ENCODE measurements at places on chromosomes 2 and 18. TPM values are rescaled to one million over a fixed set of nuclear protein-coding genes. Genes with fewer than 3 reads are reported as not detected.

Gene TXNDC2
- total RNA-seq, result not detected

Gene TMEM247
- total RNA-seq, result not detected

Gene MAP2
- 9.2 TPM for total RNA-seq

Gene LTBP1
- 10.7 TPM for total RNA-seq

Gene LYPD6B
- total RNA-seq, result not detected

Gene CD207
- under 0.01 TPM for total RNA-seq
